ENCODE measurements at places on chromosomes 6 and 20. TPM values are rescaled to one million over a fixed set of nuclear protein-coding genes. Genes with fewer than 3 reads are reported as not detected.

The RALGAPA2 gene
- total RNA-seq = 2.0 TPM

The TUBB2B gene
- 11.0 TPM for total RNA-seq

The PDE7B gene
- total RNA-seq = 4.0 TPM

The ZBTB2 gene
- total RNA-seq = 9.6 TPM

The IL20RA gene
- 1.2 TPM for total RNA-seq

The ELOVL2 gene
- total RNA-seq = not detected

The NTSR1 gene
- not detected for total RNA-seq

The C20orf202 gene
- not detected for total RNA-seq

The TMC2 gene
- not detected for total RNA-seq

The ID4 gene
- 3.5 TPM for total RNA-seq

The DEFB121 gene
- total RNA-seq = not detected

The CST5 gene
- total RNA-seq = not detected

The TXLNB gene
- under 0.01 TPM for total RNA-seq
